ENCODE measurements at places on chromosomes 12 and 14.
A peak's percentile ranks its signal among the peaks of the same experiment; 100 is the strongest.

DNA sequence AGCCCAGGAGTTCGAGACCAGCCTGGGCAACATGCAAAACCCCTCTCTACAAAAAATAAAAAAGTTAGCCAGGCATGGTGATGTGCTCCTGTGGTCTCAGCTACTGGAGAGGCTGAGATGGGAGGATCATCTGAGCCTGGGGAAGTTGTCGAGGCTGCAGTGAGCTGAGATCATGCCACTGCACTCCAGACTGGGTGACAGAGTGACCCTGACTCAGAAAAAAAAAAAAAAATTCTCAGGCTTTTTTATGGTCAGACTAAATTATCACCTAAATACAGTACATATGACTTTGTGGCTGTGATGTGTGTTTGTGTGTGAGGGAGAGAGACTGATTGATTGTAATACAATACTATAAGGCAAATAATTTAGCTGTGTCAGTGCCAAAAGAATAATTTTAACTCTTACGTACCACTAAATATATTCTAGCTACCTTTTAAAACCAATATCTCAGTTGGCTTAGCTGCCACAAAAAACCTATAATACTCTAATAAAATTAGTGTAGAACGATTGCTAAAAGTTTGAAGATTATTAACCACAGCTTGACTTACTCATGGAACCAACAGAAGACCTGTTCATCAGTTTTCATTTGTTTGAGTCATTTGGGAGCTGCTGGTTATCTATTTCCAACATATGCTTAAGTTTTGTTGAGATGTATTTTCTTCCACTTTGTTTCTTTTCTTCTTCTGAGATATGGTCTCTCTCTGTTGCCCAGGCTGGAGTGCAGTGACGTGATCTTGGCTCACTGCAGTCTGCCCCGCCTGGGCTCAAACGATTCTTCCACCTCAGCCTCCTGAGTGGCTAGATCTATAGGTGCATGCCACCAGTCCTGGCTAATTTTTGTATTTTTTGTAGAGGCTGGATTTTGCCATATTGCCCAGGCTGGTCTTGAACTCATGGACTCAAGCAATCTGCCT lies 58.0 kb downstream of the DIP2B start:
- no peak for DNase-seq

- no peak for DNase-seq
These were observed 69.0 kb downstream of the TMEM116 start for GRCh38 chr12:111943929-111944328.

GRCh38 chr14:68297876-68298468 lies 478.4 kb downstream of the RAD51B start:
- no peak for DNase-seq

GRCh38 chr12:118842866-118843265 lies 138.5 kb upstream of the SRRM4 start:
- no peak for DNase-seq

DNA sequence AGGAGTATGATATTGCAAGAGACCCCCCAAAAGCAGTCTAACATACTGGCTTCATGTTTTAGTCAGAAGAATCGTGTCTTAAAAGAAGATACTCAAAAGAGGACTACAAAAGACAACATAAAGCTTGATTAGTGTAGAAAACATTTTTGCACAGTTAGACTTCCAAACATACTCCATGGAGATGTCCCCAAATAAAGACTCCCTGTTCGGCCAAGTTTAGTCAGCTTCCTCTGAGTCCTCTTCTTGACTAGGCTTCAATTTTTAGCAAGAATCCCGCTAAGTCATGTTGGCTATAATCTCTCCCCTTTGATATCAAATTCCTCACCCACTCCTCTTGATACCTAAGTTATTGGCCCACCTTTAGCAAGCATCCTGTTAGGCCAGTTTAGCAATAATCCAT lies 298.0 kb downstream of the RMST start:
- DNase-seq, result no peak

DNA sequence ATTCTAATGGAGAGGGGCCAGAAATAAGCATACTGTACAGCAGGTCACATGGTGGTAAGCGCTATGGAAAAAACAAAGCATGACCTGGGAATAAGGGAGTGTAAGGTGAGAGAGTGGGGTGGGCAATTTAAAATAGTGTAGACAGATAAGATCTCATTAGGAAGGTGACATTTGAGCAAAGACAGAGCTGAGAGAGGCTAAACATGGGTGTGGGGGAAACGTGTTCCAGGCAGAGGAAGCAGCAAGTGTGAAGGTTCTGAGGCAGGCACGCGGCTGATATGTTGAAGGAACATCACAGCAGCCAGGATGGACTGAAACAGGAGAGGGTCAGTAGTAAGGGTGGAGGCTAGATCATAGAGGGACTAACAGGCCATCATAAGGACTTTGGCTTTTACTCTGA lies 126.8 kb downstream of the SAMD4A start:
- no peak for DNase-seq

DNA sequence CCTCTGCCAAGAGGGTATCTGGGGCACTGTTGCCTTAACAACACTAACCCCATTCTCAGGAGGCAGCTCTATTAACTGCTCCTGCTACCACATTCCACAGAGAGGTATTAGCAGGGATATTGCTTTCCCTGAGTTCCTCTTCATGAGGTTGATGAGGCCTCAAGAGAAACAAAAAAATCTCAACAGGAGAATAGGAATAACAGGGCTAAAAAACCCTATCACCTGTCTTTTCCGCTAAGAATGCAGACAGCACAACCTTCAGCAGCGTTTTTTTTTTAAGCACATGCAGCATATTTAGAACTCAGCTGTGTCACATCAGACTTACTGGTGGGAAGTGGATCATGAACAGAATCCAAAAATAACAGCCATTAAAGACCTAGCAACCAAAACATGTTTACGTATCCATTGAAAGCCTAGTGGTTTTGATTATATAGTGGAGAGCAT lies 29.2 kb downstream of the ATF7 start:
- no peak for DNase-seq

DNA sequence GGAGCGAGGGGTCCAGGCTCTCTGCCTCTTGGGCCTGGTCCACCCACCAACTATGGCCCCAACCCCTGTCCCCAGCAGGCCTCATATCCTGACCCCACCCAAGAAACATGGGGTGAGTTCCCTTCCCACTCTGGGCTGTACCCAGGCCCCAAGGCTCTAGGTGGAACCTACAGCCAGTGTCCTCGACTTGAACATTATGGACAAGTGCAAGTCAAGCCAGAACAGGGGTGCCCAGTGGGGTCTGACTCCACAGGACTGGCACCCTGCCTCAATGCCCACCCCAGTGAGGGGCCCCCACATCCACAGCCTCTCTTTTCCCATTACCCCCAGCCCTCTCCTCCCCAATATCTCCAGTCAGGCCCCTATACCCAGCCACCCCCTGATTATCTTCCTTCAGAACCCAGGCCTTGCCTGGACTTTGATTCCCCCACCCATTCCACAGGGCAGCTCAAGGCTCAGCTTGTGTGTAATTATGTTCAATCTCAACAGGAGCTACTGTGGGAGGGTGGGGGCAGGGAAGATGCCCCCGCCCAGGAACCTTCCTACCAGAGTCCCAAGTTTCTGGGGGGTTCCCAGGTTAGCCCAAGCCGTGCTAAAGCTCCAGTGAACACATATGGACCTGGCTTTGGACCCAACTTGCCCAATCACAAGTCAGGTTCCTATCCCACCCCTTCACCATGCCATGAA lies 8.6 kb downstream of the ARHGAP9 start:
- DNase-seq, result no peak

DNA sequence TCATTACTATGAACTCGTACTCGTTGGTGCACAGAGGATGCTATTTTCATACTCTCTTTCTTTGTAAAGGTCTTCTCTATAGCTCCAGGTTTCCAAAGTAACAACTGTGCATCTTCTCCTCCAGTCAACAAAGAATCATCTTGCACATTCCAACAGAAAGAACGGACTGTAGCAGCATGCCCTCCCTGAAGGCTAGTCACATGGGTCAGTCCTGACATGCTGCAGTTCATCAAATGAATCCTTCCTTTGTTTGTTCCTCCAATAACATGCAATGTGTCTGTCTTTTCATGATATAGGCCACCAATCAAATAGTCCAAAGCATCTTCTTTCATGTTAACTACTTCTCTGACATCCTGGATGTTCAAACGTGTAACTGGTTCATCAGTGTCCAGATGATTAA lies 42.9 kb downstream of the WDR89 start:
- DNase-seq, result no peak

DNA sequence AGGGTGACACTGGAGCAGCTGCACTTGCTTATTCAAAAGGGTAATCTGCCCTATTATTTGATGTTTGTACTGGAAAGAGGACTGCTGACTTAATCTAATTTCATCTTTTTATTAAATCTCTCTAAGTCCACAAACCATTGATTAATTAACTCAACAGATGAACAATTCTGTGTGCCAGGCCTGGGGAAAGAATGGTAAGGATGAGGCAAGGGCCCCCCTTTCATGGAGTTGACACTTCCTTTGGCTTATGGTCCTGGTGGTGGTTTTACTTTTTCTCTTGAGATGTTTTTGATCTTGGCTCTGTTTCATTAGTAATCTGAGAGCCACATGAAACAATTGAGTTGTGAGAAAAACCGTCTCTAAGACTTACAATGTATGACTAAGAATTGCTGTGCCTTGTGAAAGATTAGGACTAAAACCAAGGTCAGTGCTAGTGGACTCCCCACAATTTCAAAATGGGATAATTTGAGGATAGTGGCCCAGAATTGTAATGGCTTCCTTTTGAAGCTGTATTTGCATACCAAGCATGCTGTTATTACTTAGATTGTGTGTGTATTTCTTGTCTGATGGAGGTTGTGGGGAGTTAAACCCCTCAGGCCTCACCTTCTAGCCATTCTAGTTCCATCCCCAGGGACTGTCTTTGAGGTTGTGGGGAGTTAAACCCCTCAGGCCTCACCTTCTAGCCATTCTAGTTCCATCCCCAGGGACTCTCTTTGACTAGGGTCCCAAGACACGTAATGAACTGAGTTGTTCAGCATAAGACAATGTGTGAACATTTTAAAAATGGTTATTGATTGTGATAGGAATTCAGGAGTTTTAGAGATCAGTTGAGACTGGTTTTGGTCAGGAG lies 52.5 kb upstream of the EVL start:
- DNase-seq, result no peak

- no peak for DNase-seq
These were observed 704 bp downstream of the ATP2B1 start for GRCh38 chr12:89707703-89708564.

DNA sequence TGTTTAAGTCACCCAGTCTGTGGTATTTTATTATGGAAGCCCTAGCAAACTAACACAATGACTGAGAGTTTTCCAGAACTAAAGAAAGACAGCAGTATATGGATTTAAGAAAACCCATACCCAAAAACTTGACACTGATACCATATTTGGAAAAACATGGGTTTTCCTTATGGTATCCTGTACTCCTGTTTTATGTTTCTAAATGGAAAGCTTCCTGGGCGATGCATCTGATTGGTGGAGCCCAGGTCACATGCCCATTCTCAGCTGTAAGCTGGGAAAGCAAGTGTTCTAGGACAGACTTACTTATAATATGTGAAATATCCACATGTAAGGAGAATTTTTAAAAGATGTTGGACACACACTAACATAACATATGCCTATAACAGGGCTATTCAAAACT lies 4.5 kb upstream of the RNASE4 start:
- DNase-seq, result no peak

DNA sequence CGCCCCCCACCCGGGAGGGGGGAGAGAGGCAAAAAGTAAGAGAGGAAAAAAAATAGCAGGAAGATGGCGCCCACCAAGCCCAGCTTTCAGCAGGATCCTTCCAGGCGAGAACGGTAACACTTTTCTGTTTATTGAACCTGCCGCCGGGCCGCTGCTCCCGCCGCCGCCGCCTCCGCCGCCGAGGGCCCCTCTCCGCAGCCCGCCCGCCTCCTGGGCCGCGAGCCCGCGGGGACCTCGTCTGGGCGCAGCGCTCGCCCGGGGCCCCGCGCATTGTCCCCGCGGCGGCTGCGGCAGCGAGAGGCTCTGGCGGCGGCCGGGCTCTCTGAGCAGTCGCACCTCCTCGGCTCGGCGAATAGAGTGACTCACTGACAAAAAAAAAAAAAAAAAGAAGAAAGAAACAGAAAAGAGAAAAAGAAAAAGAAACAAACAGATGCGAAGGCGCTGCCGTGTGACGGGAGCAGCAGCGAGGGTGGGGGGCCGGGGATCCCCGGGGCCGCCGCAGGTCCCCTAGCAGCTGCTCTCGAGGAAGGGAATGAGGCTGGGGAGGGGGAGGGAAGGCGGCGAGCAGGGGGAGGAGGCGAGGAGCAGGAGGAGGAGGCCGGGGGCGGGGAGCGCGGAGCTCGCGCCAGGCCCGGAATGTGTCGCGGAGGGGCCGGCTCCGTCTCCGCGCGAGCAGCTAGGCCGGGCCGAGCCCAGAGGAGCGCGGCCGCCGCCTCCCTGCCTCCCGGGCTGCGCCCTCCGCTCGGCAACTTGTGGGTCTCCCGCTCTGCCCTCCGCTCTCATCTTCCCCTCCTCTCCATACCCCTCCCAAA lies 781 bp downstream of the NPAS3 start:
- DNase-seq, result no peak

DNA sequence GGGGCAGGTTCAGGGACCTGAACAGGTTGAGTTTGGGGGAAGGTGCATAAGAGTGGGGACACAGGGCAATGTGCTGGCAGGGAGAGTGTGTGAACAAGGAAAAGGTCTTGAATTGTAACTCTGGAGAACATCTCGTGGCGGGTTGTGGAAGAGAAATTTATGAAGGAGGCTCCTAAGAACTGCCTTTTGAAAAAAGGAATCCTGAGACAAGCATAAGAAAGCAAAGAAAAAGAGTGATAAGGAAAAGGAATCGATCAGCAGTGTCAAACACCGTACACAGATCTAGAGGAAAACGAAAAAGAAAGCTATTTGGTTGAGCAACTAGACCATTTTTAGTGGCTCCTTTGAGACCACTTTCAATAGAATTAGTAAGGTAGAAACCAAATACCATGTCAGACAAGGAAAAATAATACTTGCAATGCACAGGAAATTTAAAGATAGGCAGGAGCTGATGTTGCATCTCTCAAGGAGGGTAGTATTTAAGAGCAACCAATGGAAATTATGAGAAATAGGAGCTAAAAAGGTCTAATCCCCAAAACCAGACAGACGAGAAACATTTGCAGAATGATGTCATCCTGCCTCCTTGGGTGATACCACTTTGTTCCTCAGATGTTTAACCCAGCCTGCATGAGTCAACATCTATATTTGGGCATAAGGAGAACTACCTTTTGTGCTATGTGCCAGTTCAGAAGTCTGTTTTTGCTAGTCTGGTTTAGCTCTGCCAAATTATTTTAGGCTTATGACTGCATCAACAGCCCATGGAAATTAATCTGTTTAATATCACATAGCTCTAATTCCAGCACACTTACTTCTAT lies 64.5 kb upstream of the STK38L start:
- DNase-seq, result peak; percentile 78

DNA sequence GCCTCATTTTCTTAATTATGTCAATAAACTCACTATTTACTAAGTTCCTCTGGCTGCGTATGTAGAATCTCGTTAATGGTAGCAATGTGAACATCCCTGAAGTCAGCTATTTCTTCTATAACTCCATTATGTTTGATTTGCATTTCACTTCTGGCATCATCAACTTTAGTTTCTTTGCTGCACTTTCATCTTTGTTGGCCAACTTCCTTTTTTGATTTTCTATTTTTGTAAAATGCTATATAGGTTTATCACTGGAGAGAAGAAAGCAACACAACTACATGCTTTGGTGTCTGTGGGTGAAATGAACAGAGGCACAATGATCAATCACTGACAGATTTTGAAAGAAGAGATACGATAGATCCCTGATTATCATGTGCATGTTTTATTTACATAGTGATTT lies 58.5 kb upstream of the ATF7IP start:
- no peak for DNase-seq

- DNase-seq, result no peak
These were observed 192.8 kb upstream of the KRR1 start for GRCh38 chr12:75704208-75704607.
